NCI-H1694 treated with DMSO at 0.1 percent for 48 hours (cell line): ENCODE measurements at places on chromosomes 13 and 19.

DNA sequence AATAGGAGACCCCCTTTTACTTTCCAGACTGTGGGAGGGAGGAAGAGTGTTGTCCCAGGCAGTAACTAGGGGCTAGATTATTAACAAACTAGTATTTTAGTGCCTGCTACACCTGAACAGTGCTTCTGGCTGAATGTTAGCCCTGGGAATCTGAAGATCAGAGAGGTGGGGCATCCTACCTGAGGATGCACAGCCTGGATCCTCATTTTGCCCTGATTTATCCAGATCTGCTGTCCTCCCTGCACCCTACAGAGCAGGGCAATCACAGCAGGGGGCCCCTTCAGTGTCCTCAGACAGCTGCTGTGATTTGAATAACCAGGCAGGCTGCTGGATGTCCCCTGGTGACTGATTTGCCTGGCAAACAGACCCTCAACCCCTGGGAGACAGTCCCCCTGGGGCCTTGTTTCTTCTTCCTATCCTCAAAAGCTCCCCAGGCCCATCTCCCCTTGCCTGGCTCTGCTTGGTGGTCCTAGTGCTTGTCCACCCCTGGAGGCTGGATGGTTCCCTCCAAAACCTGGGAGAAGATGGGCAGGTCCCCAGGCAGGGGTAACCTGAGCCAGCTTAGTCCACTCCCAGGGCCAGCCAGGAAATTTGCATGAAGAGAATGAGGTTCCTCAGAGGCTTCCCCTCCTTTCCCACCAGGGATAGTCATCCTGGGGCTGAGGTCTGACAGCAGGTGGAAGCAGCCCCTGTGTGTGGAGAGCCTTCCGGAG is at the start of gene OVOL3:
Gene OVOL3 (plus strand): TSS at position 657 of the 713 bp plus-strand sequence. CDS start 60 bp downstream, outside the sequence.
- DNase-seq: no peak

GRCh38 chr19:42563352-42564210 is 31.1 kb downstream of the CEACAM8 start:
- no peak for DNase-seq

- no peak for DNase-seq
Measured at GRCh38 chr19:51141181-51141580, 920 bp upstream of the SIGLEC7 start.

DNA sequence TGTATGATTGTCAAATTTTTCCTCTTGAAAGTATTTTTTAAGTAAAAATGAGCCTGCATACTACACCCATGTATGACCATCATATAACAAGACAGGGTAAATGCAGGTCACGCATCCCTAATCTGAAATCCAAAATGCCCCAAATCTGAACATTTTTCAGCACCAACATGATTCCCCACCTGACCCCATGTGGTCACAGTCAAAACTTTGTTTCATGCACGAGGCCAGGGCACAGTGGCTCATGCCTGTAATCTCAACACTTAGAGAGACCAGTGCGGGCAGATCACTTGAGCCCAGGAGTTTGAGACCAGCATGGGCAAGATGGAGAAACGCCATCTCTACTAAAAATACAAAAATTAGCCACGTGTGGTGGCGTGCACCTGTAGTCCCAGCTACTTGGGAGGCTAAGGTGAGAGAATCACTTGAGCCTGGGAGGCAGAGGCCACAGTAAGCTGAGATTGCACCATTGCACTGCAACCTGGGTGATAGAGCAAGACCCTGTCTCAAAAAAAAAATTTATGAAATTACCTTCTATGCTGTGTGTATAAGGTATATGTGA is 63.7 kb upstream of the NPAS1 start:
- DNase-seq: no peak

- DNase-seq: no peak
Measured at GRCh38 chr19:4443966-4444764, 13.4 kb downstream of the UBXN6 start.

DNA sequence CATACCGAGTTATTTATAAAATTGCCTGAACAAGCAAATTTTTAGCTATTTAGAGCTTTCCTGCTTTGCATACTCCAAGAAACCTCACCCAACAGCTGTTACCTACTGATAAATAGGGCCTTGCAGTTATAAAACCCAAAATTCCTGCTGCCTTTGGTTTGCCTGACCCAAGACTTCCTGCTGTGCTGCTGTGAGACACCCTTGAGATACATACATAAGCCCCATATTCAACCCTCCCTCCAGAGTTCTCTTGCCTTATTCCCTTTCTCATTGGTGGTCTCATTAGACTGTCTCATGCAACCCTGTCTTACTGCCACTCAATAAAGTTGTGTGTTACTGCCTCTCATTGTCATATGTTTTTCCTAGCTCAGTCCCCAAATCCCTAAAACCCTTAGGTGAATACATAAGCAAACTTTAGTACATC is 677.6 kb downstream of the UQCRFS1 start:
- no peak for DNase-seq

DNA sequence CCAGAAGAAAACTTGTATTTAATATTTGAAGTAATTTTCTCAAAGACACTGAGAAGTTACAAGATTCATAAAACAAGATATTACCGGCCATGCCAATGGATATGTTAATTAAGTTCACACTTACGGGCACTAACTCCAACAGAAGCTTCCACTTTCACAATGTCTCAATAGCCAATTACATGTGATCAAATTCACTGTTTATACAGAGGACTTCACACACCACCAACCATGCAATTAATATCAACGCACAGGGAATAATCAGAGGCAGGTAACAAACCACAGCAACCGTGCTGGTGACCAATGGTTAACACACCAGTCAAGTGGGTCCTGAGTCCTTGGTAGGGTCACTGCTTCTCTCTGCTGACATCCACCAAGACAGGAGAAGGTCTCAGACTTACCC is 5.9 kb upstream of the ACOD1 start:
- no peak for DNase-seq

GRCh38 chr19:57558525-57558924 is 1.1 kb downstream of the ZNF550 start:
- no peak for DNase-seq

DNA sequence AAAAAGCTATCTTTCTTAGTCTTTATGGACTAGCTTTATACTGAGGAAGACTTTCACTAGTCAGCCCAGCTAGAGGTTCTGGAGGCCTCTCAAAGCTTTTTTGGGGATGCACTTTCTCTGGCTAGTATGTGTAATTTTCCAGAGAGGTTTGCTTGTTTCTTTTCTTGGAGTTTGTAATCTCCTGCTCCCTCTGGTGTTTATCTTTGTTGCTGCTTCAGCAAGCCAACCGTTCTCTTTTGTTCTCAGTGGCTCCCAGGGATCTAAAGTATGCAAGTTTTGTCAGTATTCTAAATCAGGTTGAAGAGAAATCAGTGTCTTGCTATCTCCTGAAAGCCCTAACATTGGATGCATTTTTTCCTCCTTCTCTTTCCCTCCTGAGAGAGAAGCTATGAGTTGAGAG is 121.1 kb upstream of the MYO16 start:
- DNase-seq: peak; percentile 47

DNA sequence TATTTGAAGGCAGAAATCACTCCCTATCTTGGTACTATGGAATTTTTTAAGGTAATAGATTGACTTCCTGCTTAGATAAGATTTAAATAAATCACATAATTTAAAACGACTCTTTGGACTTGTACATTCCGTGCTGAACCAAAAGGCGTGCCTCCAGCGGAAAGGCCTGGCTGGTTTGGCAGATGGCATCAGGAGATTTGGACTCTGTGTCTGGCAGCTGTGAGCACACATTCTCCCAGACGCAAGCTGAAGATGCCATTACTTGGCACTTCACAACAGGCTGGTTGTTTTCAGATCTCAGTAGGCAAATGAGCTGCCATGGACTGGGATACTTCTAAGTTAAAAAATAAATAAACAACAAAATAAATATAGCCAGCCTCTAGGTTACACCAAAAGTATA is 104.5 kb upstream of the SLC15A1 start:
- no peak for DNase-seq

DNA sequence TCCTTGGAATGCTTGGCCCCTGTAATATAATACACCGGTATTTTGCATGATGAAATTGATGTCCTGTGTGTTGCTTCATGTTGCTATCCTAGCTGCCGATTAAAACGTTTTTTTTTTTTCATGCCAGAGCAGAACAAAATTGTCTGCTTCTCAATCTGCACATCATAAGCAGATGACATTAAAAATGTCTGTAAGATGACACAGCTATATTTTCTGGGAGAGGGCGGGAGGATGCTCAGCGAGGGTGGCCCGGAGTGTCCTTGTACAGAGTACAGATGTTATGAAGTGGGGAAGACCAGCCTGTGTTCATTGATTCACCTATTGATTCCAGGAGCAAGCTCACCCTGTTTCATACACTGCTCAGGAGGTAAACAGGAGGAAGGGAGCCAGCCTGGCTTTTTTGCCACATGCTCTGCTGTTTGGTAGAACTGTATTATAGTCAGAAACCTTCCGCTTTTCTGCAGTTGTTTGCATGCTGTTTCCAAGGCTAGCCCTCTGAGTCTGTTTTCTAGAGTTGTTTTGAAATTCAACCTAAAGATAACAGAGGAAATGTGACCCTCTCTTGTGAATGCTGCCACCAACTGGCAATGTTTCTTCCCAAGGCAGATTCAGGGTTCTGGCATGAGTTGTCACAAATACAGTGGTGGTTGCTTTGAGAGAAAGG is 4.7 kb upstream of the IRS2 start:
- DNase-seq: peak; percentile 76

DNA sequence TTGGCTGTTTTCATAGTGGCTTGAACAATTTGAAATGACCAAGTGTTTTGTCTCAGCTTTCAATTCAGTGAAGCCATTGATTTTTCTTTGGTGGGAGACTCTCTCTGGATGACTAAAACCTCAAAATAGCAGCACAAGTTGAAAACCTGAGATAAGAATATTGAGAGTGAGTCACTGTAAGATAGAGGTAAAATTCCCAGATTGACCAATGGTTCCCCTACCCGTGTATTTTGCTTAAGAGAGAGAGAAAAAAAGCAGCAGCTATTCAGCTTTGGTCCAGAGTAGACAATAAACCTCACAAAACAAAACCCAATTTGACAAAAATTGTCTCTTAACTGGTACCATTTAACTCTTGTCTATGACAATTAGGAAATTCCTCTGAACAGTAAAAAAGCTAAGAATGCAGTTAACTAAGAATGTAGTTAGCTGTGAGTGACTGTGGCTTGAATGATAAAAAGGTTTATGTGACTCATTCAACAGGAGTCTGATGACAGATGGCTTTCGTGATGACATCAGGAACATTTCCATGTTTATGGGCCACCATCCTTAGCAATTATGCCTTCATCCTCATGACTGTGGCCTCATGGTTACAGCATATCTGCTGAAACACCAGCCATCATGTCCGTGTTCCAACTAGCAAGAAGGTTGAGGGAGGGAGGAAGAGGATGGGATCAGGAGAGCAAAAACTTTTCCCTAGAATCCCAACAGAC is 356.9 kb downstream of the NDFIP2 start:
- no peak for DNase-seq

GRCh38 chr19:29436591-29437103 is 89.1 kb upstream of the VSTM2B start:
- no peak for DNase-seq

DNA sequence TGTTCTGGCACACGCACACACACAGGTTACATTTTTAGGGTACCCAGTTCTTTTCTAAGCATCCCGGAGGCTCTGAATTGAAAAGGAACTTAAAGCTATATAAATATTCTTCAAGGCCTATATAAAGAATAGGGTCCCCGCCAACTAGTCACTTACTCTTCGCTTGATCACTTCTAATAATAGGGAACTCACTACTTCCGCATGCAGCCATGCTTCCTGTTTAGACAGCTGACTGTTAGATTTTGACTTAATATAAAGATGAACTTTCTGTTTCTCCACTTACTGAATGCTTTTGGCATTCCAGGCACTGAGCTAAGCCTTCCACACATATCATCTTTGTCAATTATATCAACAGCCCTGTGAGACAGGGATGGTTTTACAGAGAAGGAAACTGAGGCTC is 259.6 kb downstream of the TSHZ3 start:
- DNase-seq: no peak

DNA sequence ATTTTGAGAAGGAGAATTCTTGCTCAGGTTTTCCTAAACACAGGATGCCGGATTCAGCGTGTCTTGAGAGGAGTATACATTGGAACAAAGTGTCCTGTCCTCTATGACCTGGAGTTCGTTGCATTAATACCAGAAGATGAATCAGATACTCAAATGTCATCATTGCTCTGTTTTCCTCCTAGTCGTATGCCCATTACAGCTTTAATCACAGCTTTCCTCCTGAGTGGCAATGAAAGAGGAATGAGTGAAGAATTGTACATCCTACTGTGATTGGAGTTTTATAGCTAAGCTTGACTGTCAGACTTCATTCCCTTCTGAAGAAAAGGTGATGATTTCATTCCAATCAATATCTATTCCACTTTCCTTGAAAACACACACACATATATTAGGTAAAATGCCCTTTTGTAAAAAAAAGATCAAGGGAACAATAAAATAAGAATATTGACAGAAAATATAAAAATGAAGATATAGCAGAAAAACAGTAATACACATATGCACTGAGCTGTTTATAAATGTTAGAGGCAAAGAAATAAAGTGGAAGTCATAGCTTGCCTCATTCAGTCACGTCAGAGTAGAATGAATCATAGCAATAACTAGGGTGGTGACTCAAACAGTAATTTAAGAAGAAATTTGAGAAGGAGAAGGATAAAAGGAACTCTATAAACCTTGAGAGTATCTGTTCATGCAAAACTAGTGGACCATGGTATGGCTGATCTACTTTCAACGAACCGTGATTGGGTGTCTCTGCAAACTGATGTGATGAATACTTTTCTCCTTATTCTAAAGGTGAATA is 501.5 kb downstream of the SUCLA2 start:
- DNase-seq: no peak

DNA sequence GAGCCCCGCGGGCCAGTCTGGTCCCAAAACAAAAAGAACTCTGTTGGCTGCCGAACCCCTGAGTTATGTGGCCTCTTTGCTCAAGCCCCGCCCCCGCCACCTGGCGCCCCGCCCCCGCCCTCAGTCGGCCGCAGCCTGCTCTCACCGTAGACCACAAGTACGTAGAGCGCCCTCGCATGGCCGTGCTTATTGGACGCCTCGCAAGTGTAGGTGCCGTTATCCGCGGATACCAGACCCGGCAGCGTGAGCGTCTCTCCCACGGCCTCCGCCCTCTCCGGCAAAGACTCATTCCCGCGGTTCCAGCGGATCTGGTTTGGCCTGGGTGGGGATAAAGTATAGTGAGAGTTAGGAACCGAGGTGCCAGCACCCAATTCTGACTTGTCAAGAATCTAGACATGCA is 5.5 kb upstream of the ZNF428 start:
- no peak for DNase-seq

GRCh38 chr13:69565334-69565733 is 542.3 kb upstream of the ATXN8OS start:
- DNase-seq: peak; percentile 5
